Activated CD4-positive, alpha-beta T cell treated with anti-CD3 and anti-CD28 coated beads for 36 hours (primary cell): ENCODE measurements at places on chromosomes 1 and 21. TPM values are rescaled to one million over a fixed set of nuclear protein-coding genes. Genes with fewer than 3 reads are reported as not detected.

DNA sequence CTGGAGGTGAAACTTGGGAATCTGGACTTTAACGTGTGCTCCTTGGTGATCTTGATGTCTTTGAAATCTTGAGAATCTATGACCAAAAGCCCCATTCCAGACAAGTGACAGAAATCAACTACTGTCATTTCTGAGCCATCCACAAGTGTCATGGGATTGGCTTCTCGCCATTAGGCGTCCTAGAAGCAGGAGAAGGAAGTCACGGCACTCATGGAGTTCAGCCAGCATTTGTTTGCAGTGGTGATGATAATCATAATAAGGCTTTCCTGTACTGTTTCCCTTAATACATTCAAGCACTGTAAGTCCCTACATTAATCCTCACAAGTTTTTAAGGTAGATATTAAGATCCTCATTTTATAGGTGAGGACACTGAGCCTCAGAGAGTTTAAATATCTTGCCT lies 11.9 kb downstream of the F5 start:
- no peaks in the 10 kb centered on the region for H3K27me3 ChIP-seq
- peaks cover 28% of the 10 kb centered on the region for H3K4me1 ChIP-seq
- DNase-seq, result no peak
- no peak overlapping the region for H3K27ac ChIP-seq
- peaks cover 62% of the 10 kb centered on the region for H3K36me3 ChIP-seq

Gene DYNLT5
- total RNA-seq, result not detected

- H3K4me1 ChIP-seq, result no peaks in the 10 kb centered on the region
- no peak overlapping the region for H3K27ac ChIP-seq
- H3K36me3 ChIP-seq, result no peaks in the 10 kb centered on the region
Observed at GRCh38 chr1:226610671-226611070, 62.1 kb downstream of the STUM start.

DNA sequence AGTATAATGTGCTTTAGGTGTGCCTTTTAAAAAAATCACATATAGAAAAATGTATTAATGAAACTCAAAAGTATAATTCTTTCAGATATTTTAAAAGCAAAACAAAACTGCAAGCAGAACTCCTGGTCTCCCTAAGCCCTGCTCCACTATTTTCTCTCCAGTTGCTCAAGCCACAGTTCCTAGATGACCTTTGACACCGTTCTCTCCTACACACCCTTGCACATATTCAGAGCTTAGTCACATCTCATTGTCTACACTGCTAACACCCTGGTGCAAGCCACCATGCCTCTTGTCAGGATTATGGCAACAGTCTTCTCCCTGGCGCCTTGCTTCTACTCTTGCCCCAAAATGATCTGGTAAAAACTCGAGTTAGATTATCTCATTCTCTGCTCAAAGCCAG lies 50.2 kb upstream of the ROR1 start:
- no peaks in the 10 kb centered on the region for H3K36me3 ChIP-seq
- no peaks in the 10 kb centered on the region for H3K4me1 ChIP-seq
- DNase-seq, result no peak
- no peak overlapping the region for H3K4me3 ChIP-seq

- H3K36me3 ChIP-seq, result no peaks in the 10 kb centered on the region
- no peak overlapping the region for H3K4me3 ChIP-seq
- H3K27me3 ChIP-seq, result no peaks in the 10 kb centered on the region
- peaks cover 12% of the 10 kb centered on the region for H3K4me1 ChIP-seq
- no peak overlapping the region for H3K27ac ChIP-seq
Observed at GRCh38 chr1:59427784-59428183, 130.9 kb downstream of the FGGY start.

GRCh38 chr21:35044128-35044527 lies 5.0 kb downstream of the RUNX1 start:
- H3K4me1 ChIP-seq, result peaks cover 77% of the 10 kb centered on the region
- peaks cover 55% of the 10 kb centered on the region for H3K36me3 ChIP-seq
- DNase-seq, result no peak
- H3K4me3 ChIP-seq, result peak overlapping the region; percentile 87
- no peaks in the 10 kb centered on the region for H3K27me3 ChIP-seq

DNA sequence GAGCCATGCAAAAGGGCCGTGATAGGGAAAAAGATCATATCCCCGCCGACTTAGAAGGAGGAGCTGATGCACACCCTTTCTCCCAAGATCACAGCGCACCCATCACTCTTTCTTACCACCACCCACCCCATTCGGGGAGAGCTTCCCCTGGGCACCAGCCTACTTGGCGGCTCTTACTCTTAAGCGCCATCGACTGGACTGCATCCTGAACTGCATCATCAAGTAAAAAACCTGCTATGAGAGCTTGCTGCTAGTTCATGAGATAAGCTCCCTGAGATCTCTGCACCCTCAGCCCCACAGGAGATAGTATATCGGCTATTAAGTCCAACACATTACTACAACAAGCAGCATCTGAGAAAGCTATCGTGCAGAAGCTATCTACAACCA lies 125.1 kb downstream of the BARHL2 start:
- no peaks in the 10 kb centered on the region for H3K36me3 ChIP-seq
- H3K4me3 ChIP-seq, result no peak overlapping the region
- no peak overlapping the region for H3K27ac ChIP-seq
- H3K27me3 ChIP-seq, result peaks cover 7% of the 10 kb centered on the region

DNA sequence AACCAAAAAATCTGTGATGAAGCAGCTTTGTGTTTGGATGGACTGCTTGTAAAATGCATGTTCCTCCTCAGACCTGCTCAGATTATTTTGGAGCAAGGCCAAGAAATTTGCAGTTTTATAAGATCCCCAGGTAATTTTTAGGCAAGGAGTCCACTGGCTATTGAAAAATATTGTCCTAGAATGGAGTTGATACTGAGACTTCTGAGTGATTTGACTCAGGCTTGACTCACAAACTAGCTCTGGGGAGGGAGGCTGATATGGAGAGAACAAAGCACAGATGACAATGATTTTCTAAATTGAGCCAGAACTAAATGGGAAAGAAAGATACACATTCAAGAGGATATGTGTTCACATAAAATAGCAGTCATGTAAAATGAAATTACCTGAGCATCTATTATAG lies 36.7 kb downstream of the AGL start:
- H3K4me3 ChIP-seq, result no peak overlapping the region
- no peak overlapping the region for H3K27ac ChIP-seq
- H3K27me3 ChIP-seq, result no peaks in the 10 kb centered on the region
- peaks cover 18% of the 10 kb centered on the region for H3K36me3 ChIP-seq

- H3K36me3 ChIP-seq, result peaks cover 7% of the 10 kb centered on the region
- no peak for DNase-seq
- H3K4me3 ChIP-seq, result no peak overlapping the region
- no peaks in the 10 kb centered on the region for H3K27me3 ChIP-seq
- peak overlapping the region; percentile 55 for H3K27ac ChIP-seq
- peaks cover 40% of the 10 kb centered on the region for H3K4me1 ChIP-seq
Observed at GRCh38 chr1:92502247-92502646, 15.5 kb upstream of the GFI1 start.

DNA sequence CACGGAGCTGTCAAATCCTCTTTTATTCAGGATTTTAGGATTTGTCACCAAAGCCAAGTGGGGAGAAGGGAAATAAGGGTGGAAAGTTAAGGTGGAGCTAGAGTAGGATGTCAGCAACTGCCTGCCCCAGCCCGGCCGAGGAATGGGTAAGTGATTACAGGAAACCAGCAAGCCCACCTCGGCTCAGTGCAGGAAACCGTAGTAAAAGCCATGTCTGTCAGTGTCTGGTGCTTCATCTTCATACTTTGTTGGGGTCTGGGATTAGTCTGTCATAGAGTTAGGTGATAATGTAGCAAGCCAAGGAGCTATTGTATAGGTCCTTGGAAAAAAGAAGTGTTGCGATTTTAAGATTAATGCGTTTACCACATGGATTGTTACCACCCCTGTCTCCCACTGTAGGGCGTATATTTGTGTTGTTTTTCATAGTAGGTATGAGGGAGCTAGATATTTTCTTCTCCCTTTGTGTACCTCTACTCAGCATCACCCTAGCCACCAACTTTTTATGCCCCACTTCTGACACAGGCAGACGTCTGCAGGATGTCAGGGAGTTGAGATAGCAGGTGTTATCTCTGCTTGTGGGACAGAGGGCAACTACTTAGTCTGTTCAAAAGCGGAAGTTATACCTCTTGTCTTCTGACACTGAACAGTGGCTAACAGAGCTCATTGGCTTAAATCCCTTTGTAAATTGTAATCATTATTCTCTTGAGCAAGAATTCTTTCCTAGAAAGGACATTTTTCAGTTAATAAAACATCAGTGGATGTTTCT lies 253.7 kb downstream of the HHAT start:
- H3K36me3 ChIP-seq, result no peaks in the 10 kb centered on the region
- no peaks in the 10 kb centered on the region for H3K27me3 ChIP-seq
- no peak for DNase-seq
- no peak overlapping the region for H3K27ac ChIP-seq

- DNase-seq, result no peak
- H3K27ac ChIP-seq, result no peak overlapping the region
- no peaks in the 10 kb centered on the region for H3K27me3 ChIP-seq
- H3K4me3 ChIP-seq, result no peak overlapping the region
- H3K36me3 ChIP-seq, result no peaks in the 10 kb centered on the region
Observed at GRCh38 chr21:33854604-33855003, 61.0 kb downstream of the ATP5PO start.

- H3K36me3 ChIP-seq, result peaks cover 9% of the 10 kb centered on the region
- H3K27ac ChIP-seq, result no peak overlapping the region
- no peak overlapping the region for H3K4me3 ChIP-seq
- no peak for DNase-seq
Observed at GRCh38 chr1:153778824-153779519, 3.8 kb downstream of the SLC27A3 start.

Gene FAM3B
- not detected for total RNA-seq

DNA sequence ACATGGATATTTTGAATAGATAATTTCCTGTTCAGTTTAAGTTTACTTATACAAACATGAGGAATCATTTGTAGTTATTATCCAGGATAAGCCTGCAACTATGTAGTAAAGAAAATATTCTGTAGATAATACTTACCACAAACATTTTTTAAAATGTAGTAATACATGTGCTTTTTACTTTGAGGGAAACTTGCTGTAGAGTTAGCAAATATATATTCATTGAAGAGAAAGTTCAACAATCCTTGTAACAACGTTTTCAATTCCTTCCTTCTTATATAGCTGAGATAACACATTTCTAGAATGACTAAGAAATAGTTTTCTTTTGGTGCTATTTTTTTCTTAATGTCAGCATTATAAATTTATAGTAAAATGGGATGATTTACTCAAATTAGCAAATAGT lies 664.6 kb upstream of the ADAMTS5 start:
- no peaks in the 10 kb centered on the region for H3K36me3 ChIP-seq
- no peaks in the 10 kb centered on the region for H3K4me1 ChIP-seq
- no peak for DNase-seq
- no peak overlapping the region for H3K27ac ChIP-seq
- H3K4me3 ChIP-seq, result no peak overlapping the region
- H3K27me3 ChIP-seq, result no peaks in the 10 kb centered on the region

Gene NLRP3
- 1.0 TPM for total RNA-seq

DNA sequence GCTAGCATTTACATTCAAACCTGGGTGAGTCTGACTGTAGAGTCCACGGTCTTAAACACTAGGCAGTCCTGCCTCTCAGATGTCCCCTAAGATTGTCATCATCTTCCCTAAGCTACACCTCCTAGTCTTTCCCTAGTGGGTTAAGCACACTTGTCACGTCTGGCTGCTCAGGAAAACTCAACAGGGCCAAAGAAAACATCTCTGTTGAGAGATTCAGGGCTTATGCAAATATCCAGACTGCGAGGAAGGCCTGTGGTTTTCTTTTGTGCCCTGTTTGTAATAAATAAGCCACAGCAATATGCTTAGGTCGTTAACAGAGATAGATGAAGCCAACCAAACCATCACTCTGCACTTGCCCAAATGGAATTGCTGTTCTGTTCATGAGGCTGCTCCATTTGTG lies 472.6 kb upstream of the DEPDC1 start:
- no peaks in the 10 kb centered on the region for H3K4me1 ChIP-seq
- H3K27me3 ChIP-seq, result no peaks in the 10 kb centered on the region
- no peaks in the 10 kb centered on the region for H3K36me3 ChIP-seq
- H3K27ac ChIP-seq, result no peak overlapping the region

Gene OR6N1
- not detected for total RNA-seq

DNA sequence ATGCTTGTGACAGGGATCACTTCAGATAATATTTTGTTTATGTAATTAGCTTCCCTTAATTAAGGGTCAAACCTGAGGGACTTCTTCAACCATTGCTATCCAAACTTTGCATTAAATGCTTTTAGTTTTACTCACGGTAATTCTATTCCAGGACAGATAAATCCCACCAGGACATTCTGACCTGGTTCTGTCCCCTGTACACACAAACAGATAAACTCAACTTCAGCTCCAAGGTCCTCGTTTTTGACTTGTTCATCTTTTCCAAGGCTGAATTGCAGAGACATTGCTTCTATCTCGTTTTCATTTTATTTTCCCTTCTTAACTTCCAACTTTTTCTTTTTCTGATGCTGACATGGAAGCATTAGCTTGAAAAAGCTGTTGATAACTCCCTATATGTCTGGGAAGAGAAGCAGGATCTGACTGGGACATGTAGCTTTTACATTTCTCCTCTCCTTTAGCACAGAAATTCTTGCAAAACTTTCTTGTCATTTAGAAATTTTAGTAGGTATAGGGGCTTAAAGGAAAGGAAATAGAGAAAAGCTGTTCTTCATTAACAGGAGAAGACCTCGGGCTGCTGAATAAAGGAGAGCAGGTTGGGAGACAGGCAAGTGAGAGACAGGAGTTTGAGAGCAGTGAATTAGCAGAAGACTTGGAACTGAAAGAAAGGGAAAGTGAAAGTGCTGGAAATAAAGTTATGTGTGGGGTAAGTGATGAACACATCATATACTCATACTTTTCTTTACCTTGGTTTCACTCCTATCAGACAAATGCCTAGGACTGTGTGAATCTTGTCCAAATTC lies 231.7 kb upstream of the B3GALT2 start:
- no peaks in the 10 kb centered on the region for H3K27me3 ChIP-seq
- peak overlapping the region; percentile 59 for H3K4me3 ChIP-seq
- H3K36me3 ChIP-seq, result peaks cover 4% of the 10 kb centered on the region
- peak overlapping the region; percentile 68 for H3K27ac ChIP-seq

GRCh38 chr21:25409978-25410377 lies 197.3 kb downstream of the MRPL39 start:
- no peak overlapping the region for H3K27ac ChIP-seq
- peaks cover 9% of the 10 kb centered on the region for H3K36me3 ChIP-seq
- H3K4me1 ChIP-seq, result no peaks in the 10 kb centered on the region
- no peak for DNase-seq
- H3K27me3 ChIP-seq, result no peaks in the 10 kb centered on the region
- no peak overlapping the region for H3K4me3 ChIP-seq

DNA sequence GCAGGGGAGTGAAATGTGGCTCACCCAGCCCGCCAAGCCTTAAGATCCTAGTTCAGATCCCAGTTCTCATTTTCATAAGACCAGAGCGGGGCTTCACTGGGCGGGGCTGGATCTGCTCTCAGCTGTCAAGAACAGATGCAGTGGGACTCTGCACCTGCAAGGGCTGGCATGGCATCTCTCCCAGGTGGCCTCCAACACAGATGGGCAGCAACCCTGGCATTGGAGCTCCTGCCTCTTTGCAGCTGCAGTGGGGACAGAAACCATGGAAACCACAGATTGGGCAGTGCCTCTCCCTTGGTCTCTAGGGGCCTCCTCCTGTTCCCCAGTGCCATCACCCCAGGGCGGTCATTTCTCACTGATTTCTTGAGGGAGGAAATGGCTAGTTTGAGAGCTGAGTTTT lies 267.7 kb downstream of the PRDM2 start:
- no peak overlapping the region for H3K27ac ChIP-seq
- no peaks in the 10 kb centered on the region for H3K4me1 ChIP-seq
- DNase-seq, result no peak
- H3K27me3 ChIP-seq, result peaks cover 15% of the 10 kb centered on the region

GRCh38 chr1:96220651-96221050 lies 500.9 kb upstream of the PTBP2 start:
- no peak overlapping the region for H3K27ac ChIP-seq
- no peaks in the 10 kb centered on the region for H3K36me3 ChIP-seq
- no peaks in the 10 kb centered on the region for H3K4me1 ChIP-seq
- DNase-seq, result no peak
